ENCODE measurements at places on chromosomes 11 and 22.

- DNase-seq, result peak; percentile 29
Measured at GRCh38 chr11:100833276-100833675, 146.2 kb downstream of the ARHGAP42 start.

GRCh38 chr11:18225913-18226312 is 10.7 kb downstream of the SAA4 start:
- DNase-seq, result no peak

DNA sequence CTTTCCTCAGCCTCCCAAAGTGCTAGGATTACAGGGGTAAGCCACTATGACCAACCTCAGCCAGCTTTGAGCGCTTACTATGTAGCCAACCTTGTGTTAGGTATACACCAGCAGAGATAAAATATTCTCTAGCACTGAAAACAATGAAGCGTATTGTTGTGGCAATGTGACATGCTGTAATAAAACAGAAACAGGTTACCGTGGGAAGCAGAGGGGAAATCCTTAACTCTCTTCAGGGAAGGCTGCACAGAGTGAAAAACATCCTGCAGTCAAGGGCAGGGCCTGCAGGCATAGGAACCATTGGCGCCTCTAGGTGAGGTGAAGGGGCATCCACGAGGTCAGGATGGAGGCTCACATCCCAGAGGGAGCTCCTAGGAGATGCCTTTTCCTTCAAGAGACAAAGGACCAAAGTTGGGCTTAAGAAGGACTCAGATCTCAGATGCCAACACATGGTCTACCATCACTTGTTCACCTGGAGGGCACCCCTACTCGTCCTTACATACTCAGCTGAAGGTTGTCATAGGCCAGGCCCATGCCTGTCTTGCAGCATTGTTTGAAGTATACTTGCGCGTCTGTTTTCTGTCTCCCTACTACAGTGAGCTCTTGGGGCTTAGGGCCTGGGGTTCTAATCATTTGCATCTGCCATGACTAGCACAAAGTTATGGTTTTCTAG is 8.0 kb downstream of the POLD4 start:
- DNase-seq, result peak; percentile 36

DNA sequence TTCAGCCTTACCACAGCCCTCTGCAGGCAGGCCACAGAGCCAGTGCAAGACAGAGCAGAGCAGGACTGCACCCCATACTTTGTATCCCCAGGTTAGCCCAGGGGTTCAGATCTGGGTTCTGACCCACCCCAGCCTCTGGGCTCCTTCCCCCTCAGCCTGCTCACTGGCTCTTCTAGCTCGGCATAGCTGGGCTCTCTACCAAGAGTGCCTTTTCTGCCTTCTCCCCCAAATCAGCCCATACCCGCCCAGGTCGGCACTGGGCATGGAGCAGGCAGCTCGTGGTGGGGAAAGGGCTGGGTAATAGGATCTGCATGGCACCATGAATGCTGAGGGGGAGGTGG is 8.3 kb downstream of the RELT start:
- no peak for DNase-seq

- DNase-seq, result no peak
Measured at GRCh38 chr11:82969811-82970210, 68.3 kb downstream of the DDIAS start.

GRCh38 chr11:31805629-31806185 is 5.4 kb downstream of the PAX6 start:
- no peak for DNase-seq

DNA sequence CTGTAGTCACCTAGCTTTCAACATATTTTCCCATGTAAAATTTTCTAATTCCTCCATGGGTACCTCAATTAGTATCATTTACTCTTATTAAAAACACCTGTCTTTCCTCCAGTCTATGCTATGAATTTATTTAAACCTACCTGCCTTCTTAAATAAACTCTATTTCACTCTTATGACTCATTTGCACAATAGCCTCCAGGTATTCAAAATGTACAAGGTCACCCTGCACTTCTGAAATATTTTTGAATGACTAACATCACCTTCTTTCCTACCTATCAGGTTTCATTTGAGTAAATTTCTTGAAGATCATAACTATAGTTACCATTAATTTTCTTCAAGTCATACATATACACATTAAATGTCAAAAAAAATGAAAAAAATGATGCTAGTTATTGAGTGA is 939.7 kb downstream of the DLG2 start:
- peak; percentile 6 for DNase-seq

- DNase-seq, result no peak
Measured at GRCh38 chr22:48950151-48950915, 877.3 kb downstream of the BRD1 start.
